ENCODE measurements at places on chromosomes 16 and 17. TPM values are rescaled to one million over a fixed set of nuclear protein-coding genes. Genes with fewer than 3 reads are reported as not detected.

Gene HEATR9
- not detected for polyA plus RNA-seq

Gene EVPL
- polyA plus RNA-seq = not detected

Gene MGRN1
- 2.5 TPM for polyA plus RNA-seq

GRCh38 chr16:59392911-59393310, 658.8 kb upstream of the GOT2 start:
- no peak for DNase-seq

Gene DLG4
- 0.34 TPM for polyA plus RNA-seq

GRCh38 chr17:8029121-8029520, 9.7 kb upstream of the ALOX15B start:
- no peak for DNase-seq

DNA sequence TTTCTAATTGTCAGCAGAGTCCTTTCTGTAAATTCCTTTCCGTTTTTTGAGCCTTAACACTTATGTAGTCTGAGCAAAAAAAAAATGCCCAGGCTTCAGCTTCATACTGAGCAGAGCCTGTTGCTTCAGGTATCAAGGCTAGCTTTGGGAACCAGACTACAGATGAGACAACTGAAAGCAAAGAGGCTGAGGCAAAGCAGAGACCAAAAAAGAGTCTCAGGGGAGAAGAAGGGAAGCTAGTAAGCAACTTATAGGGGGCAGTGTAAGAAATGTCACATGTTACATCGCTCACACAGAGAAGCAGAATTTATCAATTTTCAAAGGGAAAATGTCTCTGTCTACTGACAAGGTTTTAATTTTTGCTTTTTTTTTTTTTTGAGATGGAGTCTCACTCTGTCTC, 3.3 kb downstream of the HASPIN start:
- no peak for DNase-seq

DNA sequence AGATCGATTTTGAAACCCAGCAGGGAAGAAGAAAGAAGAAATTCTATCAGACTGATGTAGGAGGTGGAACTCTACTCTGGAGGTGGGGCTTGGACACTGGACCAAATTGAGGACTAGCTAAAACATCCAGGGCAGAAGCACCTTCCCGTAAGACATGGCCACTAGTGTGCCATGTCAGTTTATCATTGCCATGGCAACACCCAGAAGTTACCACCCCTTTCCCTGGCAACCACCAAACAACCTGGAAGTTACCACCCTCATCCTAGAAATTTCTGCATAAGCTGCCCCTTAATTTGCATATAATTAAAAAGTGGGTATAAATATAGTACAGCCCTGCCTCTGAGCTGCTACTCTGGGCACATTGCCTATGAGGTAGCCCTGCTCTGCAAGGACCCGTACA, 66.7 kb downstream of the NACA2 start:
- no peak for DNase-seq

GRCh38 chr16:6356911-6357310, 975.7 kb upstream of the RBFOX1 start:
- DNase-seq = no peak

DNA sequence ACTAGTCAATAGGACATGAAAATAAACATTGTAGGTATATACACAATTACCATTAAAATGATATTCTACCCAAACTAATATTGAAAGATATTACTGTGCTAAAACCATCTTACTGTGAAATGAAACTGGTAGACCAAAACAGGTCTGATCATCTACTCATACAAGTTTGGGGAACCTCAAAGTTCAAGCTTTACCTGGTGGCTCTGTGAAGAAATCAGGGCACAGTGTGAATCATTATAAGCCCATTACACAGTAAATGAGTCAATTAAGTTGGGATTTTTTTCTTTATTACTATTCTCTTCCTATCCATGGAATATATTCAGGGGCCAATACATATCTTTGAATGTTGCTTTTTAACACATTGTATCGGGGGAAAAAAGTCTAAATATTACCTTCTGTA, 57.1 kb downstream of the HELZ start:
- DNase-seq = no peak

Gene HCRT
- polyA plus RNA-seq = not detected

GRCh38 chr17:10681866-10682446, 15.4 kb downstream of the SCO1 start:
- DNase-seq = no peak

DNA sequence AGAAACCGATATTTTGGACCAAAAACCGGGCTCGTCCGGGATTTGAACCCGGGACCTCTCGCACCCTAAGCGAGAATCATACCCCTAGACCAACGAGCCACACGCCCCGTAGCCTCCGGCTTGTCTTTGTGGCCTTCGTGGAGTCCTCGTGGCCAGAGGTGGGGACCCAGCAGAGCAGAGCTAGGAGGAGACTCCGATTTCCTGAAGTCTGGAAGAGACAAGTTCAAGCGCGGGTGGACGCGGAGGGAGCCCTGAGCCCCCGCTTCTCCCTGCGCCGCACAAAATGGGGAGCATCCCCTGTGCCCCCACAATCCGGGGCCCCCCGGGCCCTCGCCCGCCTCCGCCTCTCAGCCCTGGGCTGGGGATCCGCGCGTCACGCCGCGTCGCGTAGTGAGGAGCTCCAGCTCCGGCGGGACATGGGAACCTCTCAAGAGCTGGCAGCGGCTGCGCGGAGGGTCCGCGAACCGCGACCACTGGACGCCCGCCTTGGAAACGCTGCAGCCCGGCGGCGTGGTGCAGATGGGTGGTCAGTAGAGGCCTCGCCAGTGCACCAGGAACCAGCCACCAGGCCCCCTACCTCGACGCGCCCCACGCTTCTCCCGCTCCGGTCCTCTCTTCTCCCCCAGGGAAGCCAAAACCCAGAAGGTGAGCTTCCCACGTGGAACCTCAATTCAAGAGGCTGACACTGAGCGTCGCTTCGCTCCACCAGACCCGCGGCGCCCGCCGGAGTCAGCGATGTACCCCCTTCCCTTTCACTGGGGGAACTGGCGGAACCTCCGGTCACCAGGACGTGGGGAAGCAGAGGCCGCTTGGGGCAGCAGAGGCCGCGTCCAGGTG, 5.2 kb upstream of the OR1F1 start:
- no peak for DNase-seq

DNA sequence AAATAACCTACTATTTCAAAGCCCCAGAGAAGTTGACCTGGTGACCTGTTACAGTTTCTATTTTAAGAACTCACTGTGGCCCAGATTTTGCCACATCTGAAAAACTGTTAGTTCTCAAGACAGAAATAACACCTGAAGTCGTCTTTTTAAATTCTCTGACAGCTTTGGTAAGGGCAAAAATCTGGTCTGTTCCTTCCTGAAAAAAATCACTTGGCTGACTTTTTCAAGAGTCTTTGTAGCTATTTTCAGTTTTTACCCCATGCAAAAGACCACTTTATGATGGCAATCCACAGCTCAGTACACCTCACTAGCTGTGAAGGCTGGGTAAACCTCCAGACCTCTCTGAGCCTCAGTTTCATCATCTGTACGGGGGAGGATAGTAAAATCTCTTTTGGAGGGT, 60.7 kb upstream of the SREBF1 start:
- no peak for DNase-seq

Gene EPN3
- not detected for polyA plus RNA-seq

GRCh38 chr16:82732461-82732860, 105.7 kb downstream of the CDH13 start:
- DNase-seq = no peak

GRCh38 chr17:82283208-82283749, 9.8 kb upstream of the CSNK1D start:
- no peak for DNase-seq

- DNase-seq = peak; percentile 17
These were observed 14.0 kb upstream of the ELAC2 start for GRCh38 chr17:13031718-13032350.

GRCh38 chr17:50961282-50962220, 95.4 kb upstream of the TOB1 start:
- DNase-seq = no peak

Gene NPIPA3
- polyA plus RNA-seq = not detected

Measured in CD4-positive, CD25-positive, alpha-beta regulatory T cell (primary cell).